NCI-H510A (cell line): ENCODE measurements at places on chromosomes 11 and 22.

DNA sequence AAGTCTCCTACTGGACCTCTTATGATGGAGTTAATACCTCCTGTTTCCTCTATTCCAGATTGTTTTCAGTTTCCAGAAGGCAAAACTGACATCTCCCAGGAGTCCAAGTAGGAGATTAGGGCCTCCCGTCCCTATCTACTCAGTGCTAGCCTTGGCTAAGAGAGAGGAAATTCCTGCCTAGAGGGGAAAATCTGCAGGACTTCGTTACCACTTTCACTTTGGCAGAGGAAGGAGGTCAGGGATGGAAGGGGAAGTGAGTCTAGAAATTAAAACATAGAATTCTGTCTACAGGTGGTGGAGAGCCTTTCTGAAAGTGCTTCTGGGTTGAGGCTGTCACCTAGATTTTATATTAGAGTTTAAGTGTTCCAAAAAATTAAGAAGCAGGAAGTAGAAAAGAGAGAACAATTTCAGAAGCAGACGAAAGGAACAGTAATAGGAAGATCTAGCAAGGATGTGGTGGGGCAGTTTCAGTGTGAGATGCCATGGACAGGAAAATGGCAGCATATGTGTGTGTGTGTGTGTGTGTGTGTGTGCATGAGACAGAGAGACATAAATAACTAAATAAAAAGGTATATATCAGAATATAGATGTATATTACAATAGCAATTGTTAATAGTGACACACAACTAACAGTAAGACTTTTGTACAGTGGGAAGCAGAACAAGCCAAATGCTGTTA is 2.4 kb upstream of the TRIM68 start:
- DNase-seq = no peak

DNA sequence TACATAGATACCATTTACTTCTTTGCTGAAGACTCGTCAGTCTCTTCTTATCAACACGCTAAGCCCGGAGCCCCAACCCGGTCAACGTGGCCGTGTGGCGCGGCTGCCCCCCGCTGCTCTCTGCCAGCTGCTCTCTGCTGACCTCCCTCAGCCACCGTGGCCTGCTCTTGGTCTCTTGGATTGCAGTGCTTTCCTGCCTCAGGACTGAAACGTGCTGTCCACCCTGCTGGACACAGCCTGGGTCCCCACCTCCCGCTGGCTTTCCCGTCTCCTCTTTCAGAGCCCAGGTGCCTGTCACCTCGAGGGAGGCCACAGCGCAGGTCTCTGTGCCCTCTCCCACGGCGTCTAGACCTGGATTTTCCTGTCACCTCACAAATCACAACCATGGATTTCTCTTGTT is 388.1 kb upstream of the B3GAT1 start:
- no peak for DNase-seq

DNA sequence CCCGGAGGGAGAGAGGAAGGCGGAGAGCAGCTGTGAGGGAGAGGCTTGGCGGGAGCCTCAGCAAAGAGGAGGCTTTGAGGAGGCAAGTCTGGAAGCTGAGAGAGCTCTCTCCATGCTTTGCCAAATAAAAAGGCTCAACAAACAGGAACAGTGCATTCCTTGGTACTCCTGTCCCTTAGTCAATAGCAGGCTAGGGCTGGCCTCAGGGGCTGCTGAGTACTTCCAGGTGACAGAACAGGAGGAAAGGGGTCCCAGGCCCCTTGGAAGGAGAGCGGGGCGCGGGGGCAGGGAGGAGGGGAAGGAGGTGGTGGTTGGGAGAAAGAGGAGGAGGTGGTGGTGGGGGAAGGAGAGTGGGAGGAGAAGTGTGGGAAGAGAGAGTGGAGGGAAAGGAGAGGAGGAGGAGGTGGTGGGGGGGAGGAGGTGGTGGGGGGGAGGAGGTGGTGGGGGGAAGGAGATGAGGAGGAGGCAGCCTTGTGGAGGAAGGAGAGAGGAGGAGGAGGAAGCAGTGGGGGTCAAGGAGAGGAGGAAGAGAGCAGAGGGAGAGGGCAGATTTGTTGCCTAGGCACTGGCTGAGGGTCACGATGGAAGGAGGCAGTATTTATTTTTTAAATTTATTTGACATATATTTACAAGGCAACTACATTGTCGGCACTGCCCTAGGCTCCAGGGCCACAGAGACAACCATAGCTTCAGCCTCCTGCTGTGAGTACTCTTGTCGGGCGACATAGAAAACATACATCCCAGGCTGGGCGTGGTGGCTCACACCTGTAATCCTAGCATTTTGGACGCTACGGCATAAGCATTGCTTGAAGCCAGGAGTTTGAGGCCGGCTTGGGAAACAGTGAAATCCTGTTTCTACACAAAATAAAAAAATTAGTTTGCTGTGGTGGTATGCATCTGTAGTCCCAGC is 74.2 kb upstream of the ZBED5 start:
- no peak for DNase-seq

GRCh38 chr22:33038836-33039235 is 19.3 kb downstream of the SYN3 start:
- no peak for DNase-seq

DNA sequence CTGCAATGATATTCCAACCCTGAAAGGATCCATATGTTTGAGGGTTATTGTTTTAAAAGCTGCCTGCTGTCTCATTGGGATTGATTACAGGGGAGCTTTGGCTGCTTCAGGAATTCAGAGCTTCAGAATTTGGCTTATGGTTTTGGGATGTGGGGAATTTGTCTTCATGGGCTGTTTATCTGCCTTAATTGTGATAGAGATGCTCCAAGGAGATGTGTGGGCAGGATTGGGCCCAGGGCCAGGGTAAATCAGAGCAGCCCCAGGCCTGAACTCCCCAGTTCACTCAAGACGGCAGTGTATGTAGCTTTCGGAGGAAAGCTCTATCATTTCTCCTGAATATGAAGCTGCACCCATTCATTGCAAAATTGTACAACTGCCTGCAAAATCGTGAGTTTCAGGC is 88.5 kb downstream of the ALX4 start:
- DNase-seq = no peak

DNA sequence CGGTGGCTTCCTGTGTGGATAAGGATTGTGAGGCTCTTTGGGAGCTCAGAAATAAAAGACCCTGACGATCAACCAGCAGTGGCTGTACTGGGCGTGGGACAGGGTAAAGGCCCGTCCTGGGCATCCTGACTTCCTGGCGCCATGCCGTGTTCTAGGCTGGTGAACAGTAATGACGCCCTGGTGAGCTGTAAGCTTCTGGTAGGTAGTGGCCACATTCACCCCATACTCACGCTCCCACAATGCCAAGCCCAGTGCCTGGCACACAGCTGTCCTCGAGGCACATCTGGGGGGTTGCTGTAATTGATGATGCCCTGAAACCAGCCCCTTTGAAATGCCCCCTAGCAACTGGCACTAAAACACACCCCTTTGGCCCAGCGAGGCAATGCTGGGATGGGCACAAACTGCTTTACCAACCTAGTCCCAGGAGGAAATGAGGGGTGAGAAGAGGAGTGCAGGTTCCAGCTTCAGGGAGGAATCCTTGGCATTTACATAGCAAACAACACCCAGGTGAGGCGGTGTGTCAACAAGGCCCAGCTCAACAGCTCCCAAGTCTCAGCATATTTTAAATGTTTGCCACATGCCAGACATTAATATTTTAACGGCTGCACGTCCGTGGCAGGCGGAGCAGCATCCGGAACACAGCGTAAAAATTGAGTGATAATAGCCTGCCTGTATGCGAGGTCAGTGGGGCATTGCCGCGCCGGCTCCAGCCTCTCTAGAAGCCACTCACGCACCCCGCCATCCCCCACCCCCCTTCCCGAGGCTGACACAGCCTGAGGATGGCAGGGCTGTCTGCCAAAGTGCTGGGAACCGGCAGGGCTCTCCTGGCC is 79.3 kb downstream of the DSCAML1 start:
- peak; percentile 67 for DNase-seq

DNA sequence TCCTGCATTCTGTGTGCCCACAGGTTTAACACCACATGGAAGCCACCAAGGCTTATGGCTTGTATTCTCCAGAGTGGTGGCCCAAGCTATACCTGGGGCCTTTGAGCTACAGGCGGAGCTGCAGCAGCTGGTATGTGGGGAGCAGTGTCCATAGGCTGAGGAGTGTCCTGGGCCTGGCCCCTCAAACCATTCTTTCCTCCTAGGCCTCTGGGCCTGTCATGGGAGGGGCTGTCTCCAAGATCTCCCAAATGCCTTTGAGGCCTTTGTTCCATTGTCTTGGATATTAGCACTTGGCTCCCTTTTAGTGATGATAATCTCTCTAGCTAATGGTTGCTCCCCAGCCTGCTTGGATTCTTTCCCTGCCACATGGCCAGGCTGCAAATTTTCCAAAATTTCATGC is 6.4 kb upstream of the TBC1D22A start:
- no peak for DNase-seq

- DNase-seq = no peak
Observed at GRCh38 chr11:74185695-74186094, 14.6 kb downstream of the PPME1 start.

GRCh38 chr11:35165423-35166368 is 26.7 kb downstream of the CD44 start:
- no peak for DNase-seq

DNA sequence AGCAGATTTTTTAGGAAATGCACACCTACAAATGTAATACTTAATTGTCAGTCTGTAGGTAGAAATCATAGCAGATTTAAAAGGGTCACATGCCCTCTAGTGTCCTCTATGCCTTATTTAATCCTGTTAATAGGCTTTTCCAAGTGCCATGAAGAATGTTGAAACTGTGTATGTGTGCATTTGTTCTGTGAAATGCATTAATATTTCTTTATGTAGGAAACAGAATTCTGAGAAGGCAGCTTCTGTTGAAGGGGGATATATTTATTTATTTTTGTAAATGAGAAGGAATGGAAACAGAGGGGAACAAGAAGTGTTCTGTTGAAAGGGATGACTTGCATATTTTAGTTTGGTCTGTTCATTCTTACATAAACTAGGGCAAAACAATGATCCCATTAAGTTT is 51.0 kb downstream of the SVIP start:
- no peak for DNase-seq

DNA sequence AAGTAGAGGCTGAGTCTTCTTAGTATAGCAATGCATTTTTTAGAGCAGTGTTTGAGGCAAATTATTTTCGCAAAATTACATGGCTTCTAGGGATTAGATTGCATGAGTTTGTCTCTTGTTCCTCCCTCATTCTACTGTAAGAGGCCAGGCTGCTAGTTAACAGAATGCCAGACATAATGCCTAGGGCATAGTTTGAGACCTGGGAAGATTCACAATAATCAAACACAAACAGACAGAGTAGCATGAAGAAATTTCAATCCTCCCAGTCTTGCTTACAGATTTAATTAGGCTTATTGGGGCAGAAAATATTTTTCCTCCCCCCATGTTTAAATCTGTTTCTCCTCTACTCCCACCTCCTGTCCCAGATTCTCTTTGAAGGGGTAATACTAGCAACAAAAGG is 48.3 kb downstream of the ARHGEF12 start:
- DNase-seq = no peak

- no peak for DNase-seq
Observed at GRCh38 chr11:111347002-111347722, 31.9 kb downstream of the POU2AF1 start.

GRCh38 chr11:68408512-68408911 is 52.0 kb upstream of the PPP6R3 start:
- DNase-seq = no peak

DNA sequence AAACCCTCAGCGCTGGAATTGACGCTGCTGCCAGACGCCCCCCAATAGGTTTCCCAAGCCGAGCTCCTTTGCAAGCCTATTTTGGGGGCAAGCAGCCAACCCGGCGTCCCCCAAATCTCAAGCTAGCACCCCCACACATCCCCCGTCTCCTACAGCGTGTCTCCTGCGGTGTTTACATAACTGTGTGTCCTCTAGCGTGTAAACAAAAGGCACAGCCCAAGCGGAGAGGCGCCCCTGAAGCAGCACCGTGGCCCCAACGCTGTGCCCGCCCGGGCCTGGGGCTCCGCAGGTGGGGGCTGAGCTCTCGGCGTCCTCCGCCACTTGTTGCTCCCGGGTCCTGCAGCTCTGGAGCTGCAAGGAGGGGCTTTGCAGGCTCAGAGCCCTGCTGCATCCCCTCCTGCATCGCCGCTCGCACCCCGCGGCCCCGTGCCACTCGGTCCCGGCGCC is 1.6 kb downstream of the CADM1 start:
- DNase-seq = peak; percentile 41

GRCh38 chr11:69889400-69890318 is 70.4 kb upstream of the FGF3 start:
- DNase-seq = no peak
